ENCODE measurements at places on chromosomes 11 and 22.

DNA sequence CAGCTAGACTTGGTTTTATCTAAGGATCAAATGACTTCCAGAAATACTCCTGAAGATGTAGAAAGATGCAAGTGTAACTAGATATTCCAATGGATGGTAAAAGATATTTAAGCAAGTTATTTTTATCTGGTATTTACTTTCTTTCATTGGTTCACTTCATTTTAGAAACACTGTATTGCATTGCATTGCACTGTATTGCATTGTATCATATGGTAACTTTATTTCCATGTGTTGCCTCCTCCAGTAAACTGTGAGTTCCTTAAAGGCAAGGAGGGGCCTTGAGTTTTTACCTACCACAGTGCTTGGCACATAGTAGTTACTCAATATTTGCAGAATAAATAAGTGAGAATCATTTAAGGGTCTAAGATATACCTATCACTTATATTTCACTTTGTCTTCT lies 31.8 kb upstream of the FLI1 start:
- DNase-seq: no peak

DNA sequence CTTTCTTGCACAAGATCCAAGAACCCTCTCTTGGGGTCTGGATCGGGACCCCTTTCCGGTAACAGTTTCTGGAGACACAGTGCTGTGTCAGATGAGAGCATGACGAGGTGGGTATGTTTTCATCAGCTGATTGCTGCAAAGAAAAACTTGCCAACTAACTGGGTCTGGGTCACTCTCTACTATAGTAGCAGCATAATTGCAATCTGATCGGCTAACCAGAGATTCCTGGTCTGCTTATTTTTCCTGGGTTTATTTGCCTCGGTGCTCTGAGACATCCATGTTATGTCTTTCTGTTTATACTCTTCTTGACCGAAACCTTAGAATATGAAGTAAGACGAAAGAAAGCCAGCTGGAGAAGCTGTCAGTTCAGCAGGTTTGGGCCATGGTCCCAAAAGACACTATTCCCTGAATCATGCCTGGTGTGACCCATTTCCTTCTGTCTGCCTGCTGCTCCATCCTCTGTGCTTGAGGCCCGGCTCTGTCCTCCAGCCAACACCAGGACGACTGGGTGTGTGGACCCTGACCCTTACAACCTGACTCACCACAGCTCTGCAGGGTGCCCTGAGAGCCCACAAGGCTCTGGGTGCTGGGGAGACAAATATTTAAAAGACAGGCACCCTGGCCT lies 24.1 kb upstream of the CLMP start:
- DNase-seq: no peak

DNA sequence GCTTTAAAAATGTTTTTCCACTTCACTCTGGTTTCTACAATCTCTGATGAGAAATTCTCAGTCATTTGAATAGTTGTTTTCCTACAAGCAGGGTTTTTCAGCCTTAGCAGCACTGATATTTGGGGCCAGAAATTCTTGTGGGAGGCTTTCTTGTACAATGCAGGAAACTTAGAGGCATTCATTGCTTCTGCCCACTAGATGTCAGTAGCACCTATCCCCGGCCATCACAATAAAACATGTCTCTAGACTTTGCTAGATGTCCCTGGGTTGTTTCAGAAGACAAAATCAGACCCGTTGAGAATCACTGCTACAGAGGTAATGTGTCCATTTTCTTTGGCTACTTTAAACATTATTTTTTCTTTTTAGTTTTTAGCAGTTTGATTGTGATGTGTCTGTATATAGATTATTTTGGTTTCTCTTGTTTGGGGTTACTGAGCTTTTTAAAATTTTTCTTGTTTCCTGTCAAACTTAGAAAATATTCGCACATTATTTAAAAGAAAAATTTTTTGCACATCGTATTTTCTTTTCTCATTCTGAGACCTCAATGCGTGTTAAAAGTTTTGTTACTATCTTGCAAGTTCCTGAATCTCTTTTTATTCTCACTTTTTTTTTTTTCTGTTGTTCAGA lies 60.8 kb upstream of the CCDC179 start:
- DNase-seq: no peak

DNA sequence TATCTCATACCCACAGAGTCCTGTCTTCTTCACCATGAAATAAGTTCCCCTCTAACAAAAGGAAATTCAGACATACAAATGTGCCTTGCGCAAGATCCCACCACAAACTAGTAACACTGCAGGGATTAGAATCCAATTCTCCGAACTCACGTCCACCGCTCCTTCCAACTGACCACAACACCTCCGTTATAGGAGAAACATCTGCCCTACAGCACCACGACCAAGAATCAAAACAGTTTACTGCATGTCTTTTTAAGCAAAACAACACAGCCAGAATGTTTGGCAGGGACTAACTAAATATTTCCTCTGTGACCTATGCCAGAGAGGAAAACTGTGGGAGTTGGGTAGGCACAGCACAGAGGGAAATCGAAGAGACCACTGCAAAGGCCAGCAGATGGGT lies 72.7 kb upstream of the AKIP1 start:
- DNase-seq: no peak

GRCh38 chr11:134714021-134714656 lies 302.1 kb upstream of the B3GAT1 start:
- DNase-seq: no peak

All from hematopoietic multipotent progenitor cell treated with erythropoietin and hydrocortisone succinate and interleukin-3 and kit ligand, for 17 days (in vitro differentiated cells).